Thyroid gland (tissue), 4 donors: ENCODE measurements at places on chromosomes 4 and X.

DNA sequence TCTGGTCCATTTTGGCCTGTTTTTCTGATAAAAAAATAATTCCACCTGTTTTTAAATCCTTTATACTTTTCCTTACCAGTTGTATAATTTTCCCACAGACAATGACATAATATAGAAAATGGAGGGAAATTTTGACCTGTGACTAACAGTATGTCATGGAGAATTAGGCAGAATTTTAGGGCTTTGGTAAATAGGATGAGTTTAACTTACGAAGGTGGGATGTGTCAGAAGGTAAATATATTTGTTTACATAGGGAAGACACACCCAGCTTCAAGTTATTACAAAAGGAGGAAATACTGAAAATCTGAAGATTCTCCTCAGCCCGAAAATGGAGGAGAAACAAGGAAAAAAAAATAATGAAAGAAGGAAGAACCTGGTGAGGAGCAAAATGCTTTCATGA lies 64.6 kb upstream of the PPP3CA start:
- DNase-seq = no peak

GRCh38 chr4:147943159-147943638 lies 211.3 kb downstream of the ARHGAP10 start:
- no peak for DNase-seq

DNA sequence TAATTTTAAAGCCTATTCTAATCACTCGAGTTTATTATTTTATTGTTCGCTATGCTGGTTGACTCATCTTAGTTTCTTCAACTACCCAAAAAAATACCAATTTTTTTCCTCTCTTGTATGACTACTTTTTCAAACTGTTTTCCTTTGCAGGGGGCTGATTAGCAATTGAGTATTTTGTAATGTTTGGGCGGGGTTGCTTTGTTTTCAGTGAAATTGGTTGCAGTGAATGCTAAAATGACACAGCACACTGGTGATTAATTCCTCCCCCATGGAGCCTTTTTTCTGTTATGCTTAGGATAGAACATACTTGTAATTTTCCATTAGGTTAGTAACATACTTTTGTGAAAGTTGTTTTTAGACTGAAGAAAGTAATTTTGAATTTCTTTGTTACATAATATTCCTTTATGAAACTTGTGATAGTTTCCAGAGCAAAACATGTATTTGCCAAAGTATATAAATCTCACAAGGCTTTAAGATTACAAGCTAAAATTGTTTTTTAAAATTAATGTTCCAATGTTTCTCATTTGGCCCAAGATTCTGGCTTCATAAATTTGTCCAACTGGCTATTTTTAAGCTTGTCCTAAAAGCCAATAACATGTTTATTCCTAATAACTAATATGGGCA lies 120.4 kb downstream of the CHIC1 start:
- no peak for DNase-seq

DNA sequence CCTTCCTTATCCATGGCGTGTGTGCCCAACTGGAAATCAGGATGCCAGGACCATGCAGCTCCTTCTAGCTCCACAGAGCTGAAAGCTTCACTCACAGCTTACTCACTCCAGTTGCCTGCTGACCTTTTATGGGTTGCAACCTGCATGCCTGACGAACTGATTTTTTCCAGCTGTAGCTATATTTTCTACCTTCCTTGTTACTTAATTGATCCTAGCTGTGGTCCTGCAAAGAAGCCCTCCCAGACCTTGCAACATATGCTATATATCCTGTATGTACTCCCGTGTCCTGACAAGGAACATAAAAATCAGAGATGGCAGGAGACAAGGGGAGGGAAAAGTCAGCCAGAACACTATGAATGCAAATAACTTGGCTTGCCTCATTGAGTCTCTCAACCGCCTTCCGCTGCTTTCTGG lies 135.3 kb upstream of the LDB2 start:
- DNase-seq = no peak

- no peak for DNase-seq
Measured at GRCh38 chr4:105129286-105130040, 17.2 kb upstream of the TET2 start.

DNA sequence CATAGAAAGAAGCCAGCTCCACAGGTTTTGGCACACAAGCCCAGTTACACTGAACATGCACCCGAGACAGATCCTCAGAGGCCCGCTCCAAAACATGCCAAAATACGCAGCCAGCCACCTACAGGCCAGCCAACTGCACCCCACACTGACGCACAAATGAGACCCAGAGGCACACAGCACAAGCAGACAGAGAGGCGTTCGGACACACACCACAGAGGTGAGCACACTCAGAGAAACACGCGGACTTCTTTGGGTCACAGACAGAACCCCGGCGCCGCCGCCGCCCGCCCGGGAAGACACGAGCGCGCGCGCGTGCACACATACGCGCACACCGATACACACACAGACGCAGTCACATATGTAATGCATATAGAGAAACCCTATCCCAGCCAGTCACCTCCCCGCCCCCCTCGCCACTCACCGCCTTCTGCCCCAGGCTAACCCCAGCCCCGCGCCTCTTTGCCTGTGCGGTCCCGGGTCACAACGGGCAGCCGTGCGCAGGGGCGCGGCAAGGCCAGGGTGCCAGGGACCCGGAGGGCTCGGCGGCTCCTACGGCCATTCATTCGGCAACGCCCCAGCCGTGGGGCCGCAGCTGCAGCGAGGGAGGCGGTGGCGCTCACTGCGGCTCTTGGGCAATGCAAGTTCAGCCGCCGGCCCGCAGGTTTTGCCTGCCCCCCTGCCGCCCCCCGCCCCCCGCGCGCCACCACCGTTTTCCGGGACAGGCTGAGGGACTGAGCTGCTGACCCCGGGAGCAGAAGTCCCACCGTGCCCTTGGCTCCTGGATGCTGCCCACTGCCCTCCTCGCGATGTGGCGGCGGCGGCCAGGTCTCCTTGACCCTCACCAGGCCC lies 553 bp downstream of the SEPTIN6 start:
- peak; percentile 23 for DNase-seq

- DNase-seq = peak; percentile 47
Measured at GRCh38 chrX:43655151-43656004, 721 bp upstream of the MAOA start.

DNA sequence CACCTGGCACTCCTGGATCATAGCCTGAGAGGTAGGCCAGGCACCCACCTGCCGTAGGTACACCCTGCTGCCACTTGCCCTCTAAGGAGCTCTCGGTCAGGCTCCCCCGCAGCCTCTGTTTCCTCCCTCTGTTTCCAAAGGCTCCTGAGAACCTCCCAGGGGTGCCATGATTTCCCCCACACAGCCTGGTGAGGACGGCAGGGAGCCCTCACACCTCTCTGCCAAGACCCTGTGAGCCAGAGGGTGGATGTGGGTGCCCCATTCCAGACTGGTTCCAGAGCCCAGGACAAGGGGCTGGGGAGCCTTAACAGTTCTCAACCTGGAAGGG lies 1.6 kb upstream of the ABLIM2 start:
- DNase-seq = no peak

DNA sequence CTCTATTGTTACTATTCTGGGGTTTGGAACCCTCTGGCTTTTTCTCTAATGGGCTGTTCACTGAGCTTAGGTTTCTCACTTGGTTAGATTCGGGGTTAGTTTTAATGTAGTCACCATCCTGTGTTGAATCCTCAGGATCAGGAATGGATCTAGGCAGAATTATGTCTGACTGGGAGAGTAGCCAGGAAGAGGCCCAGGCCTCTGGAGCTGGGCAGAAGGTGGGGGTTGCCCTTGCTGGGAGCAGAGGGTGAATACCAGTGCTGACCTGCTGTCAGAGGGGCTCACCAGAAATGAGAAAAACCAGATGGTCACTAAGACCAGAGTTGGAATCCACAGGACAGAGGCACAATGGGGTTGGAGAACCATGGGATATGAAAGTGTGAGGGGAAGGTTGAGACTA lies 126.6 kb upstream of the SLC4A4 start:
- no peak for DNase-seq

DNA sequence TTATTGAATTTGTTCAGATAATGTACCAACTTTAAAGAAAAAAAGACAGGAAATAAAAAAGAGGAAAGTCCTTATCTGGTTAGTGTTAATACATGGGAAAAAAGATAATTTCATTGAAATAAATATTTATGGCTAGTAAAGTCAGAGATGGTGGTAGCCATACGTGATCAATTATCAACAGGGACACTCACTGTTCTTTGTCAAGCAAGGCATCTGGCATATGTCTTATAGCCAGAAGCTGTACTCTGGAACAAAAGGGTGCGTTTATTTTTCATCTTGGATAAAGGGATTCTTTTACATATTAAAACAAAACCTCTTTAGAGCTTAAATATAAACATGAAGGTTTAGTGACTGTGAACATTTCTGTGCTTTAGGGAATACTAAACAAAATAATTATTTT lies 26.7 kb downstream of the HDX start:
- no peak for DNase-seq

GRCh38 chrX:65635378-65635777 lies 32.1 kb upstream of the MSN start:
- DNase-seq = no peak

DNA sequence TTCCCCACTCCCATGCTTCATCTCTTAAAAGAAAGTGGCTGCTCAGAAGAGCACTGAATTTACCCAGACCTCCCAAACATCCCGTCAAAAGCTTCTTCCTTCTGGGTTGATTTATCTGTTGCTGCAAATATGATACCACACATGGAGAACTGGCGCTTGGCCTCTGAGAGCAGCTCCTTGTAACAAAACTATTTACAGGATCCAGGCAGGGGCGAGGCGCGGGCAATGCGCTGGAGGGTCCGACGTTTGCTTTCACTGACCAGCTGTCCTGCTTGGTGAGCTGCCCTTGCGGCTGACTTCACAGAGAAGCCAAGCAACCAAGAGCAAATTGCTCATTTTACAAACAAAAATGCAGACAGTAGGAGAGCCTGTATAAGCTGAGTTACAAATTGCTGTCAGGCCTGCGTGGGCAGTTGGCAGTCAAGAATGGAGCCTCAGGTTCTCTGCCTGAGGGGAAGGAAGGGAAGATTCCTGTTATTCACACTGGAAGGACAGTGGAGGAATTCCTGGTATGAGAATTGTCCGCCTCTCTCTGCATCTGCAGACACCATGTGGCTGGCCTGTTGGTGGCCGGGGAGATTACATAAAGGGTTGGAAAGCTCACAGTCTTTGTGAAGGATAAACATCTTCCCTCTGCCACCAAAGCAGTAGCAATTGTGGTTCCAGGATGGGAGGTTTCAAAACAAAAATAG lies 192.2 kb upstream of the LEF1 start:
- peak; percentile 4 for DNase-seq

- no peak for DNase-seq
Measured at GRCh38 chr4:35124106-35124505, 1120.2 kb downstream of the ARAP2 start.

- DNase-seq = no peak
Measured at GRCh38 chr4:169976951-169977350, 49.2 kb downstream of the MFAP3L start.
